Left lobe of liver (tissue), 2 donors: ENCODE measurements at places on chromosomes 11 and 22.

GRCh38 chr22:44775862-44776261 is 23.5 kb downstream of the ARHGAP8 start:
- DNase-seq, result no peak

DNA sequence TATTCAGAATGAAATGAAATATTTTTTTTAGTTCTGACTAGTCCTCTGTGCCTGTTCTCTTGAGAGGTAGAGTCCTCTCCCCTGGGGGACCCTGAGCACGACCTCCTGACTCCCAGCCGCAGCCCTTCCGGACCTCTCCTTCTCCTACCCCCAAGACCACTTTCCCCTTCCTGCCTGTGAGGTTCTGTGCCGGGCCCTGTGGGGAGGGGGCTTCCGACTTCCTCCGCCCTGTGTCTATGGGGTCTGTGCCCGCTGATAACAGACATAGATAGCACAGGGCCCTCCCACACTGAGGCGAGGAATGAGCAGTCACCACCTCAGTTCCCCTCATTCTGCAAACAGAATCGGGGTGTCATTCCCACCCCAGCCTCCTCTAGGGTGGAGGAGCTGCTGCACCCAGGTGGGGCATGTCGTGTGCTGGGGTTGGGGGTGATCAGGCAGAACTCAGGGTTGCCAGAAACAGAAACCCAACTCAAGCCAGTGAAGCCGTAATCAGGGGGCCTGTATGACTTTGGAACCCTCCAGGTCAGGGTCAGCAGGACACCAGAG is 11.9 kb upstream of the PKP3 start:
- no peak for DNase-seq

DNA sequence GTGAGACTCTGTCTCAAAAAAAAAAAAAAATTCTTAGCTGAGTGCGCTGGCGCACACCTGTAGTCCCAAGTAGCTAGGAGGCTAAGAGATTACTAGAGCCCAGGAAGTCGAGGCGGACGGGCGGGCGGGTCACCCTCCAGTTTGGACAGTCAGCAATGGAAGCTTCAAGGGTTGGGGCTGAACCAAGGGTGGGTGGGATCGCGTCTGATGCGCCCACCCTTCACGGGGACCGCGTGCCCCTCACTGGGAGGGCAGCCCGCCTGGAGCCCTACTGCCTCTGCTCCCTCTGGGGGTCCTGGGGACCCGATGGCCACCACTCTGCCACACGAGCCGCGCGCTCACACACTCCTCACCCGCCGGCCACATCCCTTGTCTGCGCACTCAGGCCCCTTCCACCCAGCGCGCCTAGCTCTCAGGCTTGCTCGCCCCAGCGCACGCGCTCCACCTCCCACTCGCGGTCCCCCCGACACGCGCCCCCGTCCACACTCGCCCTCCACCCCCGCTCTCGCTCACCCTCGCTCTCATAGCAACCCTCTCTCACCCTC is 494 bp downstream of the CHID1 start:
- no peak for DNase-seq

GRCh38 chr22:30123463-30123862 is 43.2 kb downstream of the HORMAD2 start:
- no peak for DNase-seq

GRCh38 chr11:127864861-127865260 is 722.5 kb downstream of the ETS1 start:
- no peak for DNase-seq

- no peak for DNase-seq
These were observed 1.0 kb downstream of the CABP4 start for GRCh38 chr11:67456068-67456705.

GRCh38 chr11:43358801-43359421 is at the start of gene TTC17:
Gene TTC17, plus strand, starts transcription at chr11:43358920. Its CDS starts 35 bp downstream, at chr11:43358955.
- peak; percentile 95 for DNase-seq

GRCh38 chr22:32336771-32337424 is 20.8 kb upstream of the RFPL3 start:
- no peak for DNase-seq

GRCh38 chr11:16843294-16843693 is 104.8 kb downstream of the C11orf58 start:
- DNase-seq, result no peak

DNA sequence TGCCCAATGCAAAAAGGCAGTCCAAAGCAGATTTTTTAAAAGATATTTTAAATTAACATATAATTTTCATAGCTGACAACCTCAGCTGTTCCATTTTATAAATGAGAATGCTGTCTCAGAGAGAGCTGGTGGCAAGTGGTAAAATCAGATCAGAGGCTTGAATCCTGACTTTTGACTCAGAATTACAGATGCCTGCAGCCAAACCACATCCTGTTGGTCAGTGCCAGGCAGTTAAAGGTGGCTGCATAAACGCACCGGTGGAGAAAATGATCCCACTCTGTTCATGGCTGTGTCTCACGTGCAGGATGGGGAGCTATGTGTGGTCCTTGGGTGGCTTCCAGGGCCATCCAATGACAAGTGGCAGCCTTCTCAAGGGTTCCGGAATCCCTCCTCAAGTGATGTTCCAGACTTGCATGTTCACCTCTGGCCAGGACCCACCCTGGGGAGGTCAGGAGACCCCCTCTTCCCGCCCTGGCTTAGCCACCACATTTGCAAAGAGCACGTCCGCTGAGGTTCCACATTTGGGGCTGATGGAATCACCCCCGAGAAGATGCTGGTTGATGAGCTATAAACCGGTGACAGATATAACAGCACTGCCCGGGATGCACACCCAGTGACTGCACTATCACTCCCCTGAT is 155.5 kb downstream of the SHANK2 start:
- no peak for DNase-seq

DNA sequence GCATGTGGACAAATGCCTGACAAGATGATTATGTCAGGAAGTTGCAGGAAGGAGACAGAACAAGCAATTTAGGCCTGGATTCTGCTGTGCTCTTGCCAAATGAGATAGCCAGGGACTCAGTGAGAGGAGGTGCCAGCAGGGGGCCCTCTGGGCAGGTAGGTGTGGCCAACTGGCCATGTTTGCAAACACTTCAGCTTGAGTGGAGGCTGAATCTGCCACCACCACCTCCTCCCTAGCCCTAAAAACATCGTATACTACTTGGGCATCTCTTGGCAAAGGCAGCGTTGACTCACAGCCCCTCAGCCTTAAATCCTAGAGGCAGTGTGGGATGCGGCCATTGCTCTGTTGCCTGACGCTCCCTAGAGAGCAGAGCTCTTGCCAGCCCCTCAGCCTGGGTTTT is 95.1 kb upstream of the PLET1 start:
- DNase-seq, result no peak

DNA sequence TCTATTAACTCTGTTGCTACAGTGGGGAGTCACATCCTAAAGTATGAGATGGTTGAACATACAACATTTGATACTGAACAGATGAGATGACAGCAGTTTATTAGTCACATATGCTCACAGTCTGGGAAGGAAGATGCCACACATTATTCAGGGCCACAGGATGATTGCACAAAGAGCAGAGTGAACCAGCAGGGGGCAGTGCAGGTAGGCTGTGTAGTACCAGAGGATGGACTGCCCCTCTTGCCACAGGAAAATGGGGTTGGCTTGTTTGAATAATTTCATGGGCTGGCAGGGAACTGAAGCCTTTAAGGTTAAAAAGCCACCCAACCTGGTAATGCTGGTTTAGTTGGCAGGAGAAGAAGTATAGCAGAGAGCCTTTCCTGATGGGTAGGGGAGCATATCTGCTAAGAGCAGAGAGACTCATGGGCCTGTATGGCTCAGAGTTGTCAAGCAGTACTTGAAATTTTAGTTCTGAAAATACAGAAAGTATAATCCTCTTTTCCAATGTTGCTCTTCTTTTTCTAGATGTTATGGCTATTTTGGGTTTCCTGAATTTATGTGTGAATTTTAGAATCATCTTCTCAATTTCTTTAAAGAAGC is 180.4 kb upstream of the B3GAT1 start:
- peak; percentile 45 for DNase-seq

DNA sequence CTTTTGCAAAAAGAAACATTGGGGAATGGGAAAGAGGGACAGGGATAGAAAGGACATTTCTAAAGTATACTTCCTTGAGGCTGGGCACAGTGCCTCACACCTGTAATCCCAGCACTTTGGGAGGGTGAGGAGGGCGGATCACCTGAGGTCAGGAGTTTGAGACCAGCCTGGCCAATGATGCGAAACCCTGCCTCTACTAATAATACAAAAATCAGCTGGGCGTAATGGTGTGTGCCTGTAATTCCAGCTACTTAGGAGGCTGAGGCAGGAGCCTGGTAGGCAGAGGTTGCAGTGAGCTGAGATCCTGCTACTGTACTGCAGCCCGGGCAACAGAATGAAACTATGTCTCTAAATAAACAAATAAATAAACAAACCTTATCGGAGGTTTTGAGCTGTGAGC is 16.3 kb upstream of the TEF start:
- DNase-seq, result no peak

- DNase-seq, result no peak
These were observed 15.7 kb upstream of the IL10RA start for GRCh38 chr11:117970400-117971024.

DNA sequence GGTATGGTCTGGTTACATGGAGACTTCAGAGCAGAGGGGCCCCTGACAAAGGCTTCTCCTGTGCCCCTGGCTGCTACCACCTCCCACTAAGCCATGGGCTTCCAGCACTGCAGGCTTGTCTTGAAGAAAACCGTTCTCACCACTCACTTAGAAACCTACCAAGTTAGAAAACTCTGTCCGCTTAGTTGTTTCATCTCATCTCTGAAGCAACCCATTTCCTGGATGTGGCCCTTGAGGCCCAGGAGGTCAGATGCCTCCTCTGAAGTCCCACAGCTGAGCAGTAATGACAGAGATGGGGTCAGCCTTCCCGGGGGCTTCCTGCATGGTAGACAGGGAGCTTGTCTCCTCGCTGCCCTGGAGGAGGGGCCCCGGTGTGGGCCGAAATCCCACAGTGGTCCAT is 12.9 kb downstream of the CSF2RB start:
- no peak for DNase-seq

GRCh38 chr22:34592123-34592740 is 473.7 kb upstream of the ISX start:
- no peak for DNase-seq

- DNase-seq, result no peak
These were observed 593.7 kb downstream of the METTL15 start for GRCh38 chr11:28701760-28702449.

- no peak for DNase-seq
These were observed 7.0 kb upstream of the MALAT1 start for GRCh38 chr11:65491614-65492386.

DNA sequence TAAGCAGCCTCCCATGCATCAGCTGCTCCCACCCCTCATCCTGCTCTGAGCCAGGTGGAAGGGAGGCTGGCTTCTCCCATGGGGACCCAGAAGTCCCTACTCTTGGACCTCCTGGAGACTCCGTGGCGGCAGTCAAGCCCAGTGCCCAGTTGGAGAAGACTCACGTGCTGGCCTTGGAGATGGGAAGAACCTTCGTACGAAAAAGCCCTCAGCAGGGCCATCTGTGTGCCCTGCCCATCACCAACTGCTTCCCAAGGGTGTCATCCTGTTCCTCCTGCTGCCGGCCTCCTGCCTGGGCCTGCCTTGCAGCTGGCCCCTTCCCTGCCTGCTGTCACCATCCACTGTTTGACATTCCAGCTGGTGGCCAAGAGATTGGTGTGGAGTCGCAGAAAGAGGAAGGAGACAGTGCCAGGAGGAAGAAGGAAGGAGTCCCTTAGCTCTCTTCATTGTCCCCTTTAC is 28.0 kb downstream of the ARHGAP1 start:
- no peak for DNase-seq

DNA sequence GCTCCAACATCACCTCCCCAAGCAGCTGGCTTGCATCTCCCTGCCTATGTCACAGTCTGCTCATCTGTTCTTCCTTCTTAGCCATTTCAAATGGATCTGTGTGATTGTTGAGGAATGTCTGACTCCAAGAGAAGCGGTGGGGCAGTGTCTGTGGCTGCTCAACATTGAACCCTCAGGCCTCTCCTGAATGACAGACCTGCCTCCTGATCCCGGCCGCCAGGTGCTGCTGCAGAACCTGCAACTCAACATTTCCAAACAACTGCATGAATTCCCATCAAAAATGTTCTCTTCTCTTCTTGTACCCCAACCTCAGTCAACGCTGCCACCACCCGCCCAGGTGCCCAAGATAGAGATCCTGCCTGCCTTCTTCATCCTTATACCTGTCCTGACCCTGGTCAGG is 132.5 kb downstream of the FBXO7 start:
- no peak for DNase-seq

- no peak for DNase-seq
These were observed 23.9 kb downstream of the KDM4D start for GRCh38 chr11:94997437-94997836.
